ENCODE measurements at places on chromosomes 6 and 20. TPM values are rescaled to one million over a fixed set of nuclear protein-coding genes. Genes with fewer than 3 reads are reported as not detected.

The IRAK1BP1 gene
- total RNA-seq = 2.3 TPM

The AARS2 gene
- 17.9 TPM for total RNA-seq

The RPS6KA2 gene
- 68.8 TPM for total RNA-seq

The PPP1R3G gene
- total RNA-seq = 0.32 TPM

The EBF4 gene
- total RNA-seq = 1.9 TPM

The AFG1L gene
- 5.3 TPM for total RNA-seq

The ADGRF1 gene
- total RNA-seq = not detected

The TP53INP2 gene
- 3.0 TPM for total RNA-seq

Data from epithelial cell of umbilical artery (primary cell).